Stimulated activated CD4-positive, alpha-beta T cell treated with anti-CD3 and anti-CD28 coated beads, TNF-alpha, amount 100 ng/mL, for 24 hours (primary cell): ENCODE measurements at places on chromosomes 5 and 9.

- no peak for DNase-seq
These were observed 53.7 kb upstream of the SLC25A51 start for GRCh38 chr9:37957664-37957953.

GRCh38 chr5:177468329-177468684, 5.1 kb downstream of the DBN1 start:
- DNase-seq, result no peak

GRCh38 chr5:81187885-81188284, 45.2 kb upstream of the CKMT2 start:
- no peak for DNase-seq

DNA sequence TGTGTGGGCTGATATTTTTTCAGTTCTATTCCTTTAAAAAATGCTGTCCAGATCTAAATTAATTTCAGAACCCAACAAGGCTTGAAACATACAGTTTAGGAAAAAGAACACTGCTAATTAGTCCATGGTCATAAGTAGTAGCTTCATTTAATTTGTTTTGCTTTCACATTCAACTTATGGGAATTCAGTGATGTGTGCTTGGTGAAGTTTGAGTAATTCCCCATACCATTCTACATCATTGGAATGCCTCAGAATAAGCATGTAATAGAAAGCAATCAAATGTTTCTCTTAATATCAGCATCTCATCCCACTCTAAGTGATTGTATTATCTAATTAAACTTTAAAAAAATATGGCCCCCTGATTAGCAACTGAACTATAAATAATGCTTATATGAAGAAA, 2.7 kb downstream of the CNTLN start:
- DNase-seq, result no peak
